ENCODE measurements at places on chromosomes 3 and 15.

- no peak for DNase-seq
Measured at GRCh38 chr3:59456852-59457485, 407.1 kb upstream of the CFAP20DC start.

DNA sequence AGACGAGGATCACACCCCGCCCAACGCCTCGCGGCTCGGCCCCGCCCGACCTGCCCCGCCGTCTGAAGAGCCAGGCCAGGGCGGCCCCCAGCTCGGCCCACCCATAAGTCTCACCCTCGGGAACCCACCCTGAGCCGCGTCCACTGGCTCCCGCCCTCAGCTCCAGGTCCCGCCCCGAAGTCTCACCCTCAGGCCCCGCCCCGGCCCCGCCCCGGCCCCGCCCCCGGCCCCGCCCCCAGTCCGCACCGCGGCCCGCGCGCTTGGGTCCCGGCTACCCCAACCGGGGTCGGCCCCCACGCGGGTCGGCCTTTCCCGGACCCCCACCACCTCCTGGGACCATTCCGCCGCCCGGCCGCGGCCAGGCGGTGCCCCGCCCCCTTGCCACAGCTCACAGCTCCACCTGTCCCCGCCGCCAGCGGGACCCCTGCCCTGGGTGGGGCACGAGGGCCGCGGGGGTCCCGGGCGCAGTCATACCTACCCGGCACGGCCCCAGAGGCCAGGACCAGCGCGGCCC, 489 bp downstream of the CSPG5 start:
- DNase-seq = peak; percentile 6

DNA sequence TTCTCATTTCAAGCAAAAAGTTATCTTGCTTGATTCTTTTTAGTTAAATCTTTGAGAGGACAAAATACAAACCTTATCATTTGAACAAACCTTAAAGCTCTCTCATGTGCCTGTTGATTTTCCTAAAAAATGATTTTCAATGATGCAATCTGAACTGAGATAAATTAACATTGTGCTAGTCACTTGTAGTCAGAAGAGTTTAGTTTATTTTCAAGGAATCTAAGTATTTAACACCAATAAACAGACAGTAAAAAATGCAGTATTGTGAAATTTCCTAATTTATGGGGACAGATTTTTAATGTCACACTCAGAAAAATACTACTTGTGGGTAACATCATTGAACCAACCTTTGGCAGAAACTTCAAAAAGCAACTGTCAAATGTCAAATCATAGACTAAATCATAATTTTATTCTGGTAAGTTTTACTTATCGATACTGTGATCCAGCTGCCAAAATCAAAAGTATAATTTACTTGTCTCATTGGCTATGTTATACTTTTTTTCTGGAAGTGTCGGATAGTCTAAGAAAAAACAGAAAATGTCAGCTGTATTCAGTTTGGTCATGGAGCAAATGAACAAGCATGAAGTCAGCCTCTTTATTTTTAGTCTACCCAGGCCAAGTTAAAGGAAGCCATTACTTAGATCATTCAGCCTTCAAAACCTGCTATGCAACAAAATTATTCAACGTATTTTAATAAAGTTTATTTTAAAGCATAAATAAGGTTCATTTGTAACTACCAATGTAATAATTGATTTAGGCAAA, 52.4 kb upstream of the FNDC3B start:
- no peak for DNase-seq

DNA sequence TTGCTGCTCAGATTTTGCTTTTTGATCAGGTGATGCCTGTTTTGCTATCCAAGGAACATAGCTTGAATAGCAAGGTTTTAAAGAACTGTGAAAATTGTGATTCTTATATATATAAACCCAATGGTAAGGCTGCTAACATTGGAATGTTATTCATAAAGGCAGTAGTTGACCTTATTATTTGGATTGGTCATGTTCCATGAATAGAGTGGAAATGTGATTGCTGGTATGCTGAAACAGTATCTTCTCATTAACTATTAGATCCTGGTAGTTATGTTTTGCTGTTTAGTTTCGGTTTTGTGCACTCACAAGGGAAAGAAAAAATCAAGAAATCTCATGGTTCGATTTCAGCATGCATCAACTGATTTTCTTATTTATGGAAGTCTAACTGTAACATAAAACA, 78.7 kb upstream of the NPHP3 start:
- no peak for DNase-seq

DNA sequence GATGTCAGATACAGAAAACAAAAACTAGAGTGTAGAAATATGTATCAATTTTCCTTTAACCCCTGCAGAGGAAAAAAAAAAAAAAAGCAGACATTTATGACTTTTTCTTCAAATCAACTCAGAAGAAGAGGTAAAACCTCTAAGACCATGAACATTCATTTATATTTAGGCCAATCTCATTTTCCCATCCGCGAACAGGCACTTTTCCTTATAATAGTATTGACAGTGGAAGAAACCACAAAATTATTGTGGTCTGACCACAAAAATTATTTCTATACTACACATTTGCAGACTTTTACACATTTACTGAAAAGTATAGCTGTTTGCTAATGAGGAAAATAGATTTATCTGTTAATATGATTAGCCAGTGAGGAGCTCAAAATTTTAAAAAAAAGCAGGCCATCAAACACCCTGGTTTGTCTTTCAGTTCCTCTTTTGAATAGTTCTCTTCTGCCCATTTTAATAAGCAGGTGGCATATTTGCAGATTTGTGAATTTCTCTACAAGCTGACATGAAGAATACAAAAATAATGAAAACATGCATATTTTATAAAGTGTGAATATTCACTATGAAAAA, 5.7 kb downstream of the OSBPL11 start:
- no peak for DNase-seq

DNA sequence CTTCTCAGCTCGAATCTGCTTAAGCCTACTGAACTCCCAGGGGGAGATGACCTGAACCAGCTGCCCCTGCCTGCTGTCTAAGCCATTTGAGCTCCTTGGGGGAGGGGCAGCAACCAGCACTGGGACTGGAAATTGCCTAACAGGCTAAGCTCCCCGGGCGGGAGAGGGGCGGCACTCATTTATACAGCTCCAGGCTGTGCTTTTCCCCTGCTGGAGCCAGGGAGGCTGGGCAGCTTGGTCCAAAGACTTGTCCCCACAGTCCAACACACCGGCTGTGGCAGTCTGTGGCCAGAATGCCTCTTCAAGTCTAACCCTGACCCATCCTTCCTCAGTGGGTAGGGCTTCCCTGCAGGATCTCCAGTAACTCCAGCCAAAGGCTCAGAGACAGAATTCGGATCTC, 1241.5 kb downstream of the ROBO2 start:
- DNase-seq = no peak

DNA sequence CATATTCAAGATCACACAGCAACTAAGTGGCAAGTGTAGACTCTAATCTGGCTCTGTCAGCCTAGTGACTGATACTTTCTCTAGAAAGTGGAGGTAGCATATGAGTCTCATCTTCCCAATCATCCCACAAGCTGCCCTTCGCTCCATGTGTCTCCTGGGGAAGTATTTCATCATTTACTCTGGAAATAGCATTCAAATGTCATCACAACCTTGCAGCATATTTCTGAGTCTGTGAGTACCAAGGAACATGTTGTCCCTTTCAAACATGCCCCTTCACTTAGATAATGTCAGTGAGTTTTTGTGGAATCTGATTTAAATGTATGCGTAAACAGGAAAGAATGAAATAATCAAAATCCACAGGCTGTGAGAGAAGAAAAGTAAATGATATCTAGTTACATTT, 322.9 kb downstream of the SLC9A9 start:
- DNase-seq = no peak

- no peak for DNase-seq
Measured at GRCh38 chr15:60044636-60045270, 40.6 kb downstream of the FOXB1 start.

- no peak for DNase-seq
Measured at GRCh38 chr3:122080207-122080587, 25.0 kb downstream of the CD86 start.

- no peak for DNase-seq
Measured at GRCh38 chr15:80228959-80229610, 22.9 kb downstream of the CTXND1 start.

- DNase-seq = no peak
Measured at GRCh38 chr15:31159837-31160236, 58.3 kb upstream of the TRPM1 start.

DNA sequence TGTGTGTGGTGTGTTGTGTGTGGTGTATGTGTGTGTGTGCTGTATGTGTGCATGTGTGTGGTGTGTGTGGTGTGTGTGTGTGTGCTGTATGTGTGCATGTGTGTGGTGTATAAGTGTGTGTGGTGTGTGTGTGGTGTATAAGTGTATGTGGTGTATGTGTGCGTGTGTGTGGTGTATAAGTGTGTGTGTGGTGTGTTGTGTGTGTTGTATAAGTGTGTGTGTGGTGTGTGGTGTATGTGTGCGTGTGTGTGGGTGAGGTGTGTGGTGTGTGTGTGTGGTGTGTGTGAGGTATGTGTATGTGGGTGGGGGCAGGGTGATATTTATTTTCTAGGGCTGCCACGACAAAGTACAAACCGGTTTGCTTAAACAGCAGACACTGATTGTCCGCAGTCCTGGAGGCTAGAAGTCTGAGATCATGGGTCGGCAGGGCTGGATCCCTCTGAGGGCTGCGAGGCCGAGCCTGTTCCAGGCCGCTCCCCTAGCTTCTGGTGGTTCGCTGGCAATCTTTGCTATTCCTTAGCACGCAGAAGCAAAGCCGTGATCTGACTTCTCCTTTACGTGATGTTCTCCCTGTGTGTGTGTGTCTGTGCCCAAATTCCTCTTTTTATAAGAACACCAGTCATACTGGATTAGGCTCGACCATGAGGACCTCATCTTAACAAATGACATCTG, 160.2 kb downstream of the XXYLT1 start:
- no peak for DNase-seq

GRCh38 chr3:59374818-59375211, 325.0 kb upstream of the CFAP20DC start:
- DNase-seq = no peak

DNA sequence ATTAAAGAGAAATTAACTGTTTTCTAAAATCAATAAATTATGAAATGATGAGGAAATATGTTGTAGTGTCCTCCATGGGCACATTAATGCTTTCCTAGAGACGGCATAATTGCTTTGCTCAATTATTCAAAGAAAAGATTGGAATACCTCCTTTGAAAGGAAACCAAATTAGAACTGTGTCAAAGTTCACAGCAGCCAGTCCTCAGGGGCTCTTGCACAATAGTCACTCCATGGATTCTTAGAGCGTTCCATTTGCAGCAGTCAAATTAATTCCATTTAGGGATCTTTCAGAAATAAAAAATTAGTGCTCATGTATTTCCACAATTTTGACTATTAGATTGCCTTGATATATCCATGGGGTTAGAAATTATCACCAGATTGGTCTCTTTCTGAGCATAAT, 841.6 kb upstream of the DPPA4 start:
- DNase-seq = no peak

DNA sequence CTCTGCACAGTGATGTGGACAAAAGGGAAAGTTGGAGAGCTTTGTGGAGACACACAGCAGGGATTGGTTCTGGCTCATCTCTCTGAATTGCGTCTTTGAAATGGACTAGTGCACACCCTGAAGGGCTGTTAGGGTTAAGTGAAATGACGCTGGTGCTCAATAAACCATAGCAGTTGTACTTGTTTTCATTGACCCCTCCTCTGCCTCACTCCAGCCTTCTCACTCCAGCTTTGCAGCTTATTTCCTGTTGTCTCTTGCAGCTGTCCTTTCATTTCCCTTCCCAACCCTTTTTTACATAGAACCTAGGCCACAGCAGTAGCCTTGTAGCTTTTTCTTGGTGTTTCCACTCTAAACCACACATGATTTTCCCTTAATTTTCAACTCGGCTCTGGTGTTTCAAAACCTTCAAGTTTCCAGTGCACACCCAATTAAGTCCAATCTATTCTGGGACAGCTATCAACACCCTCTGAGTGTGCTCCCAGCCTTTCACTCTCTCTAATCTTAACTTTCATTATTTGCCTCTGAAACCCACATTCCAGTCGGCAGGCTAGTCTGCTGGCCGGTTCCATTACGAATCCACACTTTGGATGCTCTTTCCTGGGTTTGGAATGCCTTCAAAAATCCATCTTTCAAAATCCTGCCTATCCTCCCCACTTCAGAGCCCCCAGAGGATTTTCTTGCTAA, 6.4 kb downstream of the C3orf52 start:
- DNase-seq = no peak

- no peak for DNase-seq
Measured at GRCh38 chr15:84638103-84638502, 16.0 kb downstream of the WDR73 start.

GRCh38 chr3:49992326-49992725, 52.4 kb downstream of the RBM6 start:
- no peak for DNase-seq

- no peak for DNase-seq
Measured at GRCh38 chr3:98246142-98246541, 17.9 kb upstream of the OR5H6 start.

GRCh38 chr3:108036984-108037741, 53.7 kb downstream of the CD47 start:
- no peak for DNase-seq

GRCh38 chr3:37040231-37040630, 46.9 kb downstream of the MLH1 start:
- no peak for DNase-seq

DNA sequence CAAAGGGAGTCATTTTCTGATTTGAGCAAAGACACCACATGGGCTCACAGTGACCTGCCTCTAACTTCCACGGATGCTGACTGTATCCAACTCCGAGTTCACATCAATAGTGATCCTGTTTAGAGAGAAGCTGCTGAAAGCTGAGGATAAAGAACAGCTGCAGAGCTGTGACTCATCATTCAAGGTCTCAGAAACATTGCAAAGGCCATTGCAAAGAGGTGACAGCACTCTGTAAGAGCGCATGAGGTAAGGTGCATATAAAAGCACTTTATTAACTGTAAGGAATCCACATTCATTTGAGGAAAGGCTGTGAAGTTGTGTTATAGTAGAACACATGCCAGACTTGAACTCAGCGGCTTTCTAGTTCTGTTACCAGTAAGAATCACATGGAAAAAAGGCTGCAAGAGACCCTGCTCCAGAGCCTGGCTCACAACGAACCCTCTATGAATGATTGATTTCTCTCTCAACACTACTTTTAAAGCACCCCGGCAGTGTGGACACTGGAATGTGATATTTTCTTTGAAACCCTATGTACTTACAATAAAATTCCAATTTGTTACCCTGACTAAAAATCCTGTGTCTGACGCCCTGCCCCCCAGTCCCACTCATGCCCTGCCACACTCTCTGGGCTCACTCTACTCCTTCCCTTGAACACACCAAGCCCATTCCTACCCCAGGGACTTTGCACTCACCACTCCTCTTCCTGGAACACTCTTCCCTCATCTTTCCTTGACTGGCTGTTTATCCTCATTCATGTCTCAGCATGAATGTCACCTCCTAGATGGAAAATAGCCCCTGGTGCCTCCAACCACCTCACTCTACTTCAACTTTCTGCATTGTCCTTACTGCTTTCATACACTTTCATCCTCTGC, 111.2 kb downstream of the LSM3 start:
- DNase-seq = no peak

- DNase-seq = no peak
Measured at GRCh38 chr3:4720316-4721075, 227.3 kb downstream of the ITPR1 start.
